ENCODE measurements at places on chromosomes 6 and 20.
A peak's percentile ranks its signal among the peaks of the same experiment; 100 is the strongest.

- DNase-seq = no peak
Observed at GRCh38 chr20:37407019-37407566, 61.2 kb downstream of the SRC start.

- no peak for DNase-seq
Observed at GRCh38 chr6:52155791-52156576, 30.2 kb upstream of the IL17A start.

- DNase-seq = no peak
Observed at GRCh38 chr20:36796117-36796516, 22.6 kb upstream of the DSN1 start.

GRCh38 chr20:24608926-24609667 is 139.7 kb downstream of the SYNDIG1 start:
- DNase-seq = no peak

GRCh38 chr20:47762699-47763268 is 22.5 kb downstream of the SULF2 start:
- DNase-seq = no peak

DNA sequence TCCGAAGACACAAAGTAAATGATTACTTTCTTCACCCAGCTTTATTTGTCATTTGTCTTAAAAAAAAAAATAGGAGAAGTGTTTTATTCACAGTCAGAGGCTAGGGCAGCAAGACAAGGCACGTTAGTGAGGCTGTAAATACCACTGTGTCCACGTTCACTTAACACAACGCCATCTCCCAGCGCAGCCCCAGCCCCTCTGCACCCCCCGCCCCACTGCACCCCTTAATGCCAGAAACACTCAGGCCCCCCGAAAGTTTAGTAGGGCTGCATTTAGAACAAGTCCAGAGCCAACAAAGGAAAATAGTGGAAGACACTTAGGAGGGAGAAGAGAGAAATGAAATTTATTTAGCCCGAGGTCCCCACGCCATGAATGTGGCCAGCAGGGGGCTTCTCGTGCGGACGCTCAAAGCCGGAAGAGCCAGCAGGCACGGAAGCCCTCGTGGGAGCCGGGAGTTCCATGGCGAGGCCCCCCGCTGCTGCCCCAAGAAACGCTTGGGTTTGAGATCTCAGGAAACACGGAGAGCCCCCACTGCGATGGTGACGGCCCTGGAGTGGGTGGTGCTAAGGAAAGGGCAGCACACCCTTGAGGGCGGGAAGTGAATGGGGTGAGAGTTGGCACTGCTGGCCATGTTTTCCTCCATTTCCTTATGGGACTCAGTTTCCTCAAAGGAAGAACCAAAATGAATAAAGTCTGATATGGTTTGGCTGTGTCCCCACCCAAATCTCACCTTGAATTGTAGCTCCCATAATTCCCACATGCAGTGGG is 50.2 kb downstream of the IYD start:
- peak; percentile 24 for DNase-seq

GRCh38 chr20:42267793-42268384 is 649.7 kb upstream of the CHD6 start:
- DNase-seq = no peak

- DNase-seq = no peak
Observed at GRCh38 chr6:111792914-111793700, 80.1 kb downstream of the FYN start.

DNA sequence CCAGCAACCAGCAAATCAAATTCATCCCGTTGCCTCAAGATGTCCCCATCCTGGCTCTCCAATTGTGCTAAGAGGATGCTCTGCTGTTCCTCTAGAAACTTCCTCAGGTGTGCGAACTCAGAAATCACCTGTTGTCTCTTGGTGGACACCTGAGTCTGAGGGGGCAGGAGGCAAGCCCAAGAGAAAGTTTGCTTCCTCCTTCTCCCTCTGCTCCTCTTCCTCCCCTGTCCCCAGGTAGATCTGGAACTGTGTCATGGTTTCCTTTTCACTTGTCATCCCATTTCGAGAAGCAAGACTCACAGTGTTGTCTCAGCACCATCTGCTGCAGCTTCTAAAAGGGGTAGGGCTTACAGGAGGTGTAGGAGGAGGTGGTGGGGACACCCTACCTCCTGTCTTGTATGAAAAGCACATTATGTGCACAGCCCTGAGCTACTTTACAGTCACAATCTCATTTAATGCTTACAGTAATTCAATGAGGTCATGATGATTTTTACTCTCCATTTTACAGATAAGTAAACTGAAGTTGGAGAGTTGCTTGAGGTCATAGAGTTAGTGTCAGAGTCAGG is 2.5 kb downstream of the TRIM10 start:
- no peak for DNase-seq

DNA sequence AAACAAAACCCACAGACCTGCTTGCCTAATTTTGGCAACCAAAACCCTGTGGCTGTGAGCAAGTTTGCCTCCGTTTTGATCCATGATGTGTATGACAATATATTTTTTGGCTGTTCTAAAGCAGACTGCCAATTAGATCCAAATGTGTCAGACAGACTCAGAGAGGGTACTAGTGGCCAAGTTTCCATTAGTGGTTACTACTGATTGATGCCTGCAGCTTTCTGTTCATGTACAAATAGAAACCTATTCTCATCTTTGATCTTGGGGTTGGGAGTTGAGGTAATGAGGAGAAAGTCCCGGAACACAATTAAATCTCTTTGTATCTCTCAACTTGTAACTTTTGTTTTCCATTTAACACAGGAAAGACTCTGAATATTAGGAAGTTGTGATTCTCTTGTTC is 100.9 kb downstream of the RNF144B start:
- no peak for DNase-seq

GRCh38 chr6:118509009-118509617 is 39.0 kb upstream of the PLN start:
- no peak for DNase-seq

DNA sequence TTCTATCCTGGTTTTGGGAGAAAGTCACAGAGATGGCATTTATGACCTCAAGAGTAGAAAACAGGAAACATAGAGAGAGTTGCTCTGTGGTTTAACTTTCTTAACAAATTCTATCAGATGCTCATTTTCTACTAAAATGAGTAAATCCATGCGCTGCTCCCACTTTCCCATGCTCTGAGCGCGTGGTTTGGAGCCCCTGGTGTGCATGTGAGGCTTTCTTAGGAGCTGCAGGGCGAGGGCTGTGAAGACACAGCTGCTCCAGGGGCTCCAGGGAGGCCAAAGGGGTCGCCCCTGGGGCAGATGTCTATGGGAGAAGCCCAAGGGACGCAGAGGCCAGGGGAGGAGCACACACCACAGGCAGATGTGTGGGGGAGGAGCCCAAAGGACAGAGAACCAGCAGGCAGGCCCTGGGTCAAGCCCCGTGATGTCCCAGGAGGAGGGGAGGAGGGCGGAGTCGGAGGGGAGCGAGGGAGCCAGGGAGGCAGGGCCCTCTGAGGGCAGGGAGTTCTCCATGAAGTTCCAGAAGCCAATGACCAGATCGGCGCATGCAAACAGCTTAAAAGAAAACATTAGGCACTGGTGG is 122.9 kb downstream of the IRF4 start:
- no peak for DNase-seq

- no peak for DNase-seq
Observed at GRCh38 chr6:42692137-42692911, 30.1 kb downstream of the PRPH2 start.

DNA sequence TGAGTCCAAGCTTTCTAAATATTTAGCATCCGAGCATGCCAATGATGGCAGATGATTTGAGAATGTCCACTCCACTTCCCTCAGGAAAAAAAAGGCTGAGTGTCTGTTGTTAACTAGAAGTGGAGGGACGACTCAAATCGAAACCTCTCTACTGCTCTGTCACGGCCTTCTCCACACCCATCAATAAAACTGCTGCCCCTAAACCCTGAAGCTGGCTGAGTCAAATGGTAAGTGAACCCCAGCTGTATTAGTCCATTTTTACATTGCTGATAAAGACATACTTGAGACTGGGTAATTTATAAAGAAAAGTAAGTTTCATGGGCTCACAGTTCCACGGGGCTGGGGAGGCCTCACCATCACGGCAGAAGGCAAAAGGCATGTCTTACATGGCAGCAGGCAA is 707.0 kb downstream of the QKI start:
- DNase-seq = no peak

DNA sequence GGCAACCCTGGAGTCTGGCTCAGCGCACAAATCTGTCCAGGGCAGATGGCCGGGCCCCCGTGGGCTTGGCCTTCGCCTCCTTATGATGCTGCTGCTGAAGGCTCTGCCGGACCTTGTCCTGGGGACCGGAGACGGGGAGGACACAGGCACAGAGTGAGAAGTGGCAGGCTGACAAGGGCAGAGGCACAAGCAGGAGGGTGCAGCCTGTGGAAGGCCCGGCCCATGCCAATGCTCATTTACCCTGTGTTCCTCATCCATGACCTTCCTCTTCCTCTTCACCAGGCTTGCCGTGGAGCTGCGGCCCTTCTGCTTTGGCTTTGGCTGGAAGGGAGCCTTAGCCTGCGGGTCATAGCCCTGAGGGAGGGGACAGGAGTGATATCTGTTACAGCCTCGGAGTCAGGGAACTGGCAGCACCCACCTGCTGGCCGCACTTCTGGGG is 2.4 kb downstream of the B3GALT4 start:
- no peak for DNase-seq

- no peak for DNase-seq
Observed at GRCh38 chr20:34045930-34046725, 52.4 kb downstream of the RALY start.

DNA sequence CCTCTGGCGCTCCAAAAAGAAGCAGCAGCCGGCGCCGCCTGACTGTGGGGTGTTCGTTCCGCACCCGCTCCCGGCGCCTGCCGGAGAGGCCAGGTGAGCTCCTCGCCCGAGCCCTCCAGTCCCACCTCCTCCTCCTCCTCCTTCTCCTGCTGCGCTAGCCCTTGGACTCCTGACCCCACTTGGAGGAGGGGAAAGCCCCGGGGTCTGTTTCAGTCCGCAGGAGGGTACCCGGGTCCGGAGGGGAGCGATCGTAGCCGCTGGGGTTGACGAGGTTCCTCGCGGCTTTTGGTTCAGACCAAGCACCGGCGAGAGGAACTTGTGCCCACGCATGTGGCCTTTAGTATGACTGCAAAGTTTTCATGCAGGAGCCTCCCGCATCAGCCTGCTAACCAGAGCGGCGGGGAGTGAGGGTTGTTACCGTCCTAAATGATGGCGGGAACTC is 493 bp downstream of the CRYBG1 start:
- DNase-seq = no peak

GRCh38 chr6:23855497-23856116 is 270.4 kb upstream of the NRSN1 start:
- DNase-seq = no peak

DNA sequence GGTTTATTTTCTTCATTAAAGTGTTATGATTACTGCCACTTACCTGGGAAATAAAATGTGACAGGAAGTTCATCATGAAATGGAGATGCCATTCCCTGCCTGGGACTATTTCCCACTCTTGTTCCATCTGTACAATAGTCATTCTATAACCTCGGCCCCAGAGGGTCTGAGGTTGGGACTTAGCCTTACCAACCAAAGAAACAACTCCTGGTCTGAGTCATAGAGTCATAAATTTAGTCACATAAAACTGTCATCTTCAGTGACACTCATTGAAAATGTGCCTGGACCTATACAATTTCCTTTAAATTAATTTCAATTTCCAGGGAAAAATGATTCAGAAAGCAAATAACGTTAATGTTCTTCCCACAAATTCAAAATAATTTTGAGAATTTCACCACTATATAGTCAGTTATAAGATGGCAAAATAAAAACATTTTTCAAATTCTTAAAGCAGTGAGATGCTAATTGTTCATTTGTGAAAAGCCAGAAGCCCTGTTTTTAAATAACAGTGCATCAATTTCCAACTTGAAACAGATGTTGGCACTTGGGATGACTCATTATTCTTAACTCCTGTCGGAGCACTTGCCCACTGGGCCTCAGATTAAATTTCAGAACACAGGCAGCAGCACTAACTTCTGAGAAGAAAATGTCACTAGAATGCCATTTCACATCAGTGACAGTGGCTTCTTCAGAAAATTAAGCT is 201.2 kb upstream of the SMLR1 start:
- no peak for DNase-seq

- DNase-seq = no peak
Observed at GRCh38 chr6:4879741-4880275, 103.6 kb downstream of the CDYL start.

- DNase-seq = no peak
Observed at GRCh38 chr20:6767126-6767535, 355 bp upstream of the BMP2 start.

DNA sequence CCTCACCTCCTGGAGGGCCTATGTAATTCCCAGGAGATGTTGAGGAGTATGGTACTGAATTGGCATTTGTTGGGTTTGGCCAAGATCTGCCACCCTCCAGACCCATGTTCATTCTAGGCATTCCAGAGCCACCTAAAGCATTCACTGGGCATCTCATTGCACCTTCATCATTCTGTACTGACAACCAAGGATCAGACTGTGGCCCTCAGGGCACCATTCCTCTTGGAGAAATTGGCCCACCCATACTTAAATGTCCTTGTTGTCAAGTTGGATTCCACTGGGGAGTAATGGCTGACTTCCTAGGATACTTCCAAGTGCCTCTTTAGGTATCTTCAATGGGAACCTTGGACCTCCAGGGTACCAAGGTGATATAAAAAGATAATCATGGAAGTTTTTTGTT is 16.8 kb upstream of the IBTK start:
- no peak for DNase-seq

DNA sequence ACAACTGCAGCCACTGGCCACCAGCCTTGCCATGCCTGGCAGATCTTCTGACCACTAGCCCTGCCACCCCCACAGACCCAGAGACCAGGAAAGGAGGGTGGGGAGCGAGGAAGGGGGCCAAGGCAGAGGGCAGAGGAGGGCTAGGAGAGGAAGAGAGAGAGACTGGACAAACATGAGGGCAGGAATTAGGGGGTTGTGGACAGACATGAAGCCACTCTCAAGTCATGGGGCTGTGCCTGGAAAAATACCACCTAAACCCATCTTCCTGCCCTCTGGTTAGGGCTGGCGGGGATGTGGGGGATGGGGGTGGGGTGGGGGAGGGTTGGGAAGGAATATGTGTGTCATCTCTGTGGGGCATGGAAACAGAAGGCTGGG is 1.4 kb upstream of the SLC29A1 start:
- DNase-seq = no peak

DNA sequence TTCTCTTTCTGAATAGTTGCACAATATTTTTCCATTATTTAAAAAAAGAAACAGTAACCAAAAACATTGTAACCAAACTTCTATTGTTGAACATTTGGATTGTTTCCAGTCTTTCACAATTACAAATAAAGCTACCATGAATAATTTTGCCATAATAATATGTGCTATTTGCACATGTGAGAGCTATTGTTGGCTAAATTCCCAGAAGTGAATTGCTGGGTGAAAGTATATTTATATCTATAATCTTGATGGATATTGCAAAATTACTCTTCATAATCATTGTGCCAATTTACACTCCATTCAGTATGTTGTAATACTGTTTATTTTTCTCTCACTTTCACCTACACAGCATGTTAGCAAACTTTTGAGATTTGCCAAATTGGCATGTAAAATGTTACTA is 36.6 kb upstream of the SLC22A16 start:
- no peak for DNase-seq

DNA sequence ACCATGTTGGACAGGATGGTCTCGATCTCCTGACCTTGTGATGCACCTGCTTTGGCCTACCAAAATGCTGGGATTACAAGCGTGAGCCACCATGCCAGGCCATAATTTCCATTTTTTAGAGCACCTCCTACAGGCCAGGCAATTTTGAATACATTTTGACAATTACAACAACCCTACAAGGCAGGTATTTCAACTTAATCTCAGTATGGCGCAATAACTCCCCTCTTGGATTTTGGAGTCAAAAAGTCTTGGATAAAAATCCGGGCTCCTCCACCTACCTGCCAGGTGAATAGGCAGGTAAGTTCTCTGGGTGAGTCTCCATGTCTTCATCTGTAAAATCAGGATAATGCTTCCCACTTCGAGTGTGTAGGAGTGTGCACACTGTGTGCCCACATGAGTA is 39.5 kb upstream of the TFAP2C start:
- DNase-seq = no peak
